B cell (primary cell): ENCODE measurements at places on chromosomes 16 and 17. TPM values are rescaled to one million over a fixed set of nuclear protein-coding genes. Genes with fewer than 3 reads are reported as not detected.

DNA sequence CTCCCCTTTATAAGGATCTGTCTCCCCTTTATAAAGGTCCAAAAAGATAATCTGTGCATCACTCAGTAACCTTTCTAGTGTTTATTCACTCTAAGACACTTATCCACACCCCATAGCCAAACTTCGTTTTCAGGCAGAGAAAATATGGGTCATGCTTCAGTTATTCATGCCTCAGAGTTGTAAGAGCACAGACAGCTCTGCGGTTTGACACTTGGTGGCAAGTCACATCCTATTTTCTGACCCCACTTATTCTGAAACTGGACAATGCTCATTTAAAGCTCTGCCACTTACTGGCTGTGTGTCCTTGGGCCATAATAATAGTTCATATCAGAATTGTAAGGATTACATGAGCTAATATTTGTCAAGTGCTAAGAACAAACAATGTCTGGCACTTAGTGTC lies 2.0 kb upstream of the KRTAP2-1 start:
- no peak overlapping the region for H3K27ac ChIP-seq
- no peaks in the 10 kb centered on the region for H3K27me3 ChIP-seq
- DNase-seq, result no peak
- H3K4me3 ChIP-seq, result no peak overlapping the region
- no peaks in the 10 kb centered on the region for H3K36me3 ChIP-seq

DNA sequence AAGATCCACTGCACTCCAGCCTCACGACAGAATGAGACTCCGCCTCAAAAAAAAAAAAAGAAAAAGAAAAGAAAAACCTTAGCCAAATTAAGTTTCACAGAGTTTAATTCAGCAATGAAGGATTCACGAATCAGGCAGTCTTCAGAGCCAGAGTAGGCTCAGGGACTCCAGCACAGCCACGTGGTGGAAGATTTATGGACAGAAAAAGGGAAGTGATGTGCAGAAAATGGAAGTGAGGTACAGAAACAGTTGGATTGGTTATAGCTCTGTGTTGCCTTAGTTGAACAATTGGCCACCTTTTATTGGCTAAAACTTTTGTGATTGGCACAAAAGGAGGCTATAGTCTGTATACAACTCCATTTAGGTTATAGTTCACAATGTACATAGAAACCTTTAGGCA lies 256.6 kb downstream of the HS3ST3B1 start:
- H3K4me1 ChIP-seq, result no peaks in the 10 kb centered on the region
- no peaks in the 10 kb centered on the region for H3K36me3 ChIP-seq
- no peak overlapping the region for H3K27ac ChIP-seq

DNA sequence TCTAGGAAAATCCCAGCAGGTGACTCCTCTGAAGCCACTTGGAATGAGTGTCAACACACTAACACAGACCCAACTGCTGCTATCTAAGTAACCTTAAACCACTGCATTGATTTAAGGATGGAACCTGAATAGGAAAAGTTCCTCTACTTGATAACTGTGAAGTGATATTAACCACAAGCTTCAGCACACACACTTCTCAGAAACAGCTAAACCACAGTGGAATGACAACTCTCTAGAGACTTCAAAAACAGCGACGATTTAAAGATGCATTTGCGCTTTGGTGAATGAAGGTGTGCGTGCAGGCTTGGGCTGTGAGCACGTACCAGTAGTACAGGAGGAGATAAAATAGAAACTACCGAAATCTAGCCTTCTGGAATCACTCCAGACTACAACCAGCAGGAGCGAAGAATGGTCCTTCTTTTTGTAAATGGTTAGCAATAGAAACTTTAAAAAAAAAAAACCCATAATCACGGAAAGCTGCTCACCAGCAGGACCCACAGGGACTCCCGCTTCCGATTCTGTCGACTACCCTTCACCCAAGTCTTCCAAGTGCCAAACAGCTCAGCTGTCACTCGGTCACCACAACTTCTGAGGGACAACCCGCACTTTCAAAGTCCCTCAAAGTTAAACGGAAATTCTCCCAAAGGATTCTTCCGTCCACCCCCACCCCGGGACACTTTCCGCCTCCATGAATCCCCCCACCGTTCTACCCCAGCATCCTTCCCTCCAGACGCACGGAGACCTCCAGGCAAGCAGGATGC lies 137.7 kb upstream of the CORO6 start:
- H3K4me1 ChIP-seq, result peaks cover 41% of the 10 kb centered on the region
- H3K27me3 ChIP-seq, result no peaks in the 10 kb centered on the region
- peaks cover 11% of the 10 kb centered on the region for H3K36me3 ChIP-seq
- H3K4me3 ChIP-seq, result peak overlapping the region; percentile 92

KRTAP4-6 gene
- total RNA-seq, result not detected in 2 replicates

DNA sequence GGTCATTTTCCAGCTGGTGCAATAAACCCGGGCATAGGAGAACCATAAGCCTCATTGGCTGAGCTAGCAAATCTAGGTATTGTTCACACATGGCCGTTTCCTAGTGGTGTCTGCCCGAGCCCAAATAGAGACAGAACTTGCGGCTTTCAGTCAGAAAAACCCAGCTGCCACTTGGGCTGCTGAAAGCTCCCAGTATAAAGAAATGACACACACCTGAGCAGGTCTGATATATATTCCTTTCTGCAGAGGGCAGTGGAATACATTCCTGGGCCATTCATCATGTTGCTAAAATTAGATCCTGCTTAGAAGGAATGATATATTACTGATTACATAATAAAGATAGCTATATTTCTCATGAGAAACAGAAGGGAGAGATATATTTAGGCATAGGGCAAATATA lies 83.9 kb upstream of the IRX5 start:
- DNase-seq, result no peak
- H3K36me3 ChIP-seq, result no peaks in the 10 kb centered on the region
- no peak overlapping the region for H3K4me3 ChIP-seq
- no peaks in the 10 kb centered on the region for H3K4me1 ChIP-seq

DNA sequence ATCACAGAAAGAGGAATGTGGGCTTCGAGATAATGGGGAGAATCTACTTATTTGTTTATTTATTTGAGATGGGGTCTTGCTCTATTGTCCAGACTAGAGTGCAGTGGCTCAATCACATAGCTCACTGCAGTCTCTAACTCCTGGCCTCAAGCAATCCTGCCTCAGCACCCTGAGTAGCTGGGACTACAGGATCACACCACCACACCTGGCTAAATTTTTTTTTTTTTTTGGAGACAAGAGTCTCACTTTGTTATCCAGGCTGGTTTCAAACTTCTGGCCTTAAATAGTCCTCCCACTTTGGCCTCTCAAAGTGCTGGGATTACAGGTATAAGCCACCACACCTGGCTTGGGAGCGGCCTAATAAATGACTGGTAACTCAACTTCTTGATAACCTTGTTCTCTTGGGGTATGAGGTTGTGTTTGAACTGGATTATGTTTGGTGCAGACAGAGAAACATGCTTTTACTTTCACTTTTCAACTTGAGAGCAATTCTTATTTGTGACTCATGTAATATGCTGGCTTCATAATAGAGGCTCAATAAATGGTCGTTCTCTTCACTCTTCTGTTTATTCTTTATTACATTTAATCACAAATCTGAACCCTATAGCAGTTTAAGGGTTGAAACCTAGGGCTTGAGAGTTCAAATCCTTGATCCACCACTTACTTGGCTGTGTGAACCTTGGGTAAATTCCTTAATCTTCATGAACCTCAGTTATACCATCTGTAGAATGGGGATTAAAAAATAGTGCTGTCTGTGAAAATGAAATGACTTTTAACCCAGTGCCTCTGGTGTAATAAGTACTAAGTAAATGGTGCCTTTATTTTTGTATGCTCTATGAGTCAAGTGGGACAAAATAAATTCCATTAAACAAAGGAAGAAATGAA lies 129.1 kb upstream of the HS3ST2 start:
- H3K27ac ChIP-seq, result no peak overlapping the region
- no peak for DNase-seq
- peaks cover 3% of the 10 kb centered on the region for H3K4me1 ChIP-seq
- no peak overlapping the region for H3K4me3 ChIP-seq

- DNase-seq, result peak; percentile 36
- no peak overlapping the region for H3K27ac ChIP-seq
- no peaks in the 10 kb centered on the region for H3K27me3 ChIP-seq
- H3K4me1 ChIP-seq, result peaks cover 11% of the 10 kb centered on the region
- no peaks in the 10 kb centered on the region for H3K36me3 ChIP-seq
These were observed 15.9 kb downstream of the B9D1 start for GRCh38 chr17:19346351-19347255.

CA5A gene
- 0.27 TPM in 1 of 2 replicates, not detected in the other for total RNA-seq

GRCh38 chr16:29012913-29013553 lies 28.2 kb downstream of the LAT start:
- no peak overlapping the region for H3K27ac ChIP-seq
- no peak for DNase-seq
- H3K4me3 ChIP-seq, result no peak overlapping the region
- H3K27me3 ChIP-seq, result no peaks in the 10 kb centered on the region
- no peaks in the 10 kb centered on the region for H3K4me1 ChIP-seq

- no peaks in the 10 kb centered on the region for H3K36me3 ChIP-seq
- H3K4me1 ChIP-seq, result peaks cover 7% of the 10 kb centered on the region
- no peak overlapping the region for H3K27ac ChIP-seq
These were observed 4.6 kb upstream of the DYNLRB2 start for GRCh38 chr16:80536238-80536637.

MLKL gene
- total RNA-seq, result 13.3 and 13.4 TPM in 2 replicates

- H3K4me1 ChIP-seq, result no peaks in the 10 kb centered on the region
- DNase-seq, result no peak
- H3K4me3 ChIP-seq, result no peak overlapping the region
- no peak overlapping the region for H3K27ac ChIP-seq
- H3K27me3 ChIP-seq, result no peaks in the 10 kb centered on the region
These were observed 13.5 kb upstream of the CACNG4 start for GRCh38 chr17:66950886-66951604.
